ENCODE measurements at places on chromosomes 5 and 9. TPM values are rescaled to one million over a fixed set of nuclear protein-coding genes. Genes with fewer than 3 reads are reported as not detected.

GRCh38 chr5:43202380-43202779 lies 10.4 kb downstream of the NIM1K start:
- DNase-seq: no peak

GRCh38 chr5:81533629-81534405 lies 139.9 kb upstream of the ACOT12 start:
- DNase-seq: no peak

- no peak for DNase-seq
Measured at GRCh38 chr9:108543251-108543778, 312.5 kb downstream of the ACTL7B start.

GRCh38 chr9:97755618-97756267 lies 58.6 kb upstream of the XPA start:
- no peak for DNase-seq

GRCh38 chr9:86659413-86660046 lies 287.8 kb downstream of the GAS1 start:
- DNase-seq: no peak

DNA sequence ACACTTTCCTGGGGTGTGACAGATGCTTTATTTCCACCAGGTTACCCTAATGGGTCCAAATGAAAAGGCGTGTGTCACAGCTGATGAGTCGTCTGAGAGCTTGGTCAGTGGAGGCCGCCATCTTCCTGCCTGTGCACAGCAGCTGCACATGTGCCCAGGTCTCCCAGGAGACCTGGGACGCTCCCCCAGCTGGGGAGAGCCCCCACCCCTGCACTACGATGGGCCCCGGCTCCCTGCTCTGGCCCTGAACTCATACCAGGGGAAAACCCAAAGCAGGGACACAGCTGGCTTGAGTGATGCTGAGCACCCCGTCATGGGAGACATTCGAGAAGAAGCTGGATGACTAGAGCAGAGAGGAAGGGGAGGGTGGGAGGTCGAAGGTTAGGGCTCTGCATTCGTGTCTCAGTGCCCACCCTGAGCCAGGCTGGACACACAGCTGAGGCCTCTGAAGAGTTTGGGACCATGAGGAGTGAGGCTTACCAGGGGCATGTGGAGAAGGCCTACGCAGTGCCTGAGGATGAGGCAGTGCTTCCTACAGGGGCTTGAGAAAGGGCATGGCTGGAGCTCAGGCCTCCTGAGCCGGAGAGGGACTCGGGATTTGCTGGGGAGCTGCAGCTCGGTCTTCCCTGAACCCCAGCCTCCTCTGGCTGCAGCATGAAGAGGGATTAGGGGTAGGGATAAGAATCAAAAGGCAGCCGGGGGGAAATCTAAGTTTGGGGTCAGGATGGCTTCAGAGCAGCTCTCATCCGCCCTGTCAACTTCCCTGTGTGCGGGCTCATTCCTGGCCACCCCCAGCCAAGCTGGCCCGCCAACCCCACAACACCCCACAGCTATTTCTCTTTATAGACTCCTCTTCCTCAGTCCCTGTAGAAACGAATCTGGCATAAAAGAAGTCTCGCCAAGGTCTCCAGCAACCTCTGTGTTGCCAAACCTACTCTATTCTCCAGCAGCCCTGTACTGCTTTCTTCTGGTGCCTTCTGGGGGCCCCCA lies 42.2 kb upstream of the RNU6ATAC start:
- no peak for DNase-seq

DNA sequence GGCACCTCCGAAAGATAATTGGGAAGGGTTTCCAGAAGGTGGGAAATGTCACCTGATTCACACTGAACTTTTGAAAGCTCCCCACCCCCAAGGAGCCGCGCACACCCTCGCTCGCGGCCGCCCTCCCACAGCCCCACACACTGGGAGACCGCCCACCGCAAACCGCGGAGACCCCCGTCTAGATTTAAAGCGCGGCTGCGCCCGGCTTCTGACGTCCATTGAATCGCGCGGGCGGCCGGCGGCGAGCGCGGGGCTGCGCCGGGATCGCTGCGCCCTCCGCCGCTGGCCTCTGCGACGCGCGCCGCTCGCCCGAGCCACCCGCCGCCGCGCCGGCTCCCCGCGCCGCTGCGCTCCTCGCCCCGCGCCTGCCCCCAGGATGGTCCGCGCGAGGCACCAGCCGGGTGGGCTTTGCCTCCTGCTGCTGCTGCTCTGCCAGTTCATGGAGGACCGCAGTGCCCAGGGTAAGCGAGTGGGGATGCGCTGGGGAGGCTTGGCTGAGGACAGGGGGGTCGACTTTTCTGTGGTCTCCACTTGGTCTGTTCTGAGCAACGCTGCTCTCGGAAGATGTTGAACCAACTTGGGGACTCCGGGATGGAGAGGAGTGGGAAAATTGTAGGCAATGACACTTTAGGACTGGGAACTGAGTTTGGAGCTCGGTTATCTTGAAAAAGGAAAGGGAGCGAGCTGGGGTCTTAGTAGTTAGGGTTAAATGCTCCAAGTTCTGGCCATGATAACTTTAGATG lies at the start of gene FST:
FST (plus strand) TSS at position 214 of the 743 bp plus-strand sequence; CDS start at position 377, 163 bp downstream.
- no peak for DNase-seq

DNA sequence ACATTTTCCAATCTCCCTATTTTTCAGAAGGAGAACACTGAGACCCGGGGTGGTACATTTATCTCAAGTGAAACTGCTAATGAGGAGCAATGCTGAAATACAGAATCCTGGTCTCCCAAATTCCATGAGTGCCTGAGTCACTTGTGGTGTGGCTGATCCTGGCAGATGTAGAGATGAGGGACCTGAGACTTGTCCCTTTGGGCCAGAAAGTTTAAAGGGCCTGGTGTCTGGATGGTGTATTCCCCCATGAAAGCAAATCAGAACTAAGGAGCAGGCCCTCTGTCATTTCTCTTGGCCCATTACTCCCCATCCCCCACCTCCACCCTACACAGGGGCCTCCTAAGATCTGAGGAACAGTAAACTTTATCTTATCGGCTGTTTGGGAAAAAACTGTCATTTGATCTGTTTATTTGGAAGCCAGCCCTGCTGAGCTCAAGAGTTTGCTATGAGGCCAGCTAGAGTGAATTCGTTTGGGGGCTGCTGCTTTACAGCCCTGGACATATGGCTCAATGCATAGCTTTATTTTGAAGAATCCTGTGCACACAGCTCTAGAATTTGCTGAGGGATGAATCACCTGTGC lies 140.3 kb downstream of the LHFPL2 start:
- no peak for DNase-seq

GRCh38 chr9:135372501-135373008 lies 107.0 kb upstream of the PPP1R26 start:
- no peak for DNase-seq

DNA sequence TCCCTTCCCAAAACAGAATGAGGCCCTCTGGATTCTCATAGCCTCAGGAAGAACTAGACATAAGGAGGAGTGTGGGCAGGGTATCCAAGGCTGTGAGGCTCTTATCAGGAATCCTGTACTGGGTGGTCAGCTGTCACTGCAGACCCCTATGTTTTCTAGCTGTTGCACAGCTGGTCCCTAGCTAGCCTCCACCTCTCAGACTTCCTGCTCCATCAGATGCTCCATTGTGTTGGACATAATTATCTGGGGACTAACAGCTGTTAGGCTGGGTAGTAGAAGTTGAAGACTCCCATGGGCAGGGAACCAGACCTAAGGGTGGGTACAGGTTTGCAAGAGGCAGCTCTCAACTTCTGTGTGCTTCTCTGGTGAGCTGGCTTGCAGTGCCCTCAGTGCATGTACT lies 18.4 kb downstream of the FAM219A start:
- no peak for DNase-seq

DNA sequence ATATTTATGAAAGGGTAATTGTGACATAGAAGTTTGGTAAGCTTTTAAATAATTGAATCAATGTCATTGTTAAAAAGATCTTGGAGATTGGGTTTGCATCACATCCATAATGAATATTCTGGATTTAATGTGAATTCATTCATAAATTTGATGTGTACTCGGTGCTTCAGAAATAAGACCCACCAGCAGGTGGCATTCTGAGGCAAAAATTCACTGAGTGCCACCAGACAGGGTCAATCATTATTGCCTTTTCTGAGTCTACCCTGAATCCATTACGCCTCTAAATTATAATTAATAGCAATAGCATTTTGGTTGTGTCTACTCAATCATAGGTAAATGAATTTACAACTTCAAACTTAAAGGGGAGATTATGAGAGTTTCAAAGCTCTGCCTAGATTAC lies 1.0 kb downstream of the TRPC7 start:
- DNase-seq: no peak

DNA sequence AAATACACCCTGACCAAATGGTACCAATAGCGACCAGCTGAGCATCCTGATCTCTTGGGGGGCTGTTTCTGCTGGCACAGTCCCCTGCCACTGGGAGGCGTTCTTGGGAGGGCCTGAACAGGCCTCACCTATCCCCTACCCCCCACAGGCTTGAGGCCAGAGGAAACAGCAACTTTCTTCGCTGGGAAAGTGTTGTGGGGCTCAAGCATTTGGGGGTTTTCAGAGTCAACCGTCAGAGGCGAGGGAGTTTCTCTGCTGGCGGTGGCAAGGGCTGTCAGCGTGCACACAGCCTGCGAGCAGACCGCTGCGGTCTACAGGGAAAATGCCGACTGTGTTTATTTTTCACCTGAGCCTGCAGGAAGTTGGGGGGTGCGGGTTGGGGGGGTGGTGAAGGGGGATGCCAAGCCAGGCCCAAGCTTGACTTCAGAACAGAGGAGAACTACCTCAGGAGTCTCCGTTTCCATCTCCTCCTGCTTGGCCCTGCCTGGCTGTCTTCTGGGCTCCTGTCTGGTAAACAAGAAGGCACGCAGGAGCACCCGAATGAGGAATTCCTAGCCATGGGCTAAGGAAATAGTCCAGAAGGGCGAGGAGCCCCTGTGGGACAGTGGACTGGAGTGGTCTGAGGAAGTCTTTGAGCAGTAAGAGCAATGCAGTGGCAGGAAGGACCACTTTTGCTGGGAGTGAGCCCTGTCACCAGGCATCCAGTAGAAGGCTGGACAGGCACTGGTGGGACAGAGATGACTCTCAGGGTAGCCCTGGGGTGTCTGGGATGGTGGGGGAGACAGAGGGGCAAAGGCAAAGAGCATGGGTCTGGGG lies 18.1 kb downstream of the TCF7 start:
- DNase-seq: peak; percentile 83

DNA sequence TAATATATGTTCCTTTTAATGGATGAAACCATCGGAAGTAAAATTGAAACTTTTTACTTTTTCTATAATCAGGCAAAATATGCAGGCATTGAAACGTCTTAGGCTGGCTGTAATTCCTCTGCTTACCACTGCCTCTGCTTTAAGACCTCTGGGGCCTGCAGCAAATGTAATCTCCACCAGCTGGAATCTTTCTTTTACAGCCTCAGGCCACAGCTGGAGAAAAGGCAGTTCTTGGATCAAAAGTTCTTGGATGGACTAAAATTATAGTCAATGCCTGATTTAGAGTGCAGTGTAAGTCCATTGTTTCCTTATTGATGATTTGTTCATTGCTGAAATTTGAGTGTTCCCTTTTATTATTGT lies 396.7 kb downstream of the KCTD16 start:
- no peak for DNase-seq

GRCh38 chr9:115786321-115786720 lies 367.3 kb upstream of the PAPPA start:
- DNase-seq: no peak

GRCh38 chr5:96649681-96650540 lies 12.3 kb upstream of the CAST start:
- DNase-seq: no peak

DNA sequence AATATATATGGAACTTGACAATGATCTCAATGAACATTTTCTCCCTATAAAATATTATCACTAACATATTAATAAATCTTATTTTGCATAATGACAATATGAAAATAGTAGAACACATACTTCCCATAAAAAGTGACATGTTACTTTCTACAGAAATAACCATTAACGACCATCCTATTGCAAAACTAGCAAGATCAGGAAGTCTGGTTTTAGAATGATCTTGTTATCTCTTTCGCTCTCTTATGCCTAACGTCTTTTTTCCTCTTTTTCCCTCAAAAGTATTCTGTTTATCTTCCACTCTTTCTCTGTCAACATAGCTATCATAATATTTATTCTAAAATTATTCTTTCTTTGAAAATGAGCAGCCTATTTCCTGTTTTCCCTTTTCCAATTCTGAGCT lies 21.6 kb upstream of the C5orf46 start:
- no peak for DNase-seq

DNA sequence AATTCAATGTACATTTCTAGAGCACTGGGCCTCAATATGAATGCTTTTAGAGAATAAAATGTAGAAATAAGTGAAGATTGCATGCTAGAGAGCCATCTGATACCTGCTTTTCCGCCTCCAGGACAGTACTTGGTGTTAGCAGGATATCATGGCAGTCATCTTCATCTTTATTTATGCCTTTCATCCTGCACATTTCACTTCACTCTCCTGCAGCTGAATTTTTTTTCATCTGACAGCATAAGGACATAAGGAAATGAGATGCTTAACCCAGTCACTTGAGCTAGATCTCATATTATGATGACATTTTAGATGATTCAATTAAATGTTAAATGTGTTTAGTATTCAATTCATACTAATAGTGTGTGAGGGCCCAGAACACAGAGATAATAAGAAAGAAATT lies 162.6 kb downstream of the PARP8 start:
- no peak for DNase-seq

- DNase-seq: no peak
Measured at GRCh38 chr5:5199495-5199894, 59.4 kb downstream of the ADAMTS16 start.

- no peak for DNase-seq
Measured at GRCh38 chr5:62606878-62607277, 28.3 kb downstream of the LRRC70 start.

DNA sequence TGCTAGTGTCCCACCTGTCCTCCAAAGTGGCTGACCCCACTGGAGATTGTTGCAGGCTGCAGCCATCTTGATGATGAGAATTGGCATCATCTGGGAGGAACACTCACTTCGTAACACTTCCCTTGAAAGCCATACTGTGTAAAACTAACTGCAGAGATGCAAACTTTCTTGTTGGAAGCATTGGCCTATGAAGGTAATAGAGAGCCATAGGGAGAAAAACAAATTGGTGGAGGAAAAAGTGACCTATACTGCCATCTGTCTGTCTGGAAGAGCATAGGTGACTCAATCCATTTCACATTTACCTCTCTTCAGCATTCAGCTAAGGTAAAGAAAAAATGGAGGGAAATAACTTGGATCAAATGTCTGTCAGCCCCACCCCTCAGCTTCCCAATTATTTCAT lies 473.4 kb downstream of the NTRK2 start:
- no peak for DNase-seq

DNA sequence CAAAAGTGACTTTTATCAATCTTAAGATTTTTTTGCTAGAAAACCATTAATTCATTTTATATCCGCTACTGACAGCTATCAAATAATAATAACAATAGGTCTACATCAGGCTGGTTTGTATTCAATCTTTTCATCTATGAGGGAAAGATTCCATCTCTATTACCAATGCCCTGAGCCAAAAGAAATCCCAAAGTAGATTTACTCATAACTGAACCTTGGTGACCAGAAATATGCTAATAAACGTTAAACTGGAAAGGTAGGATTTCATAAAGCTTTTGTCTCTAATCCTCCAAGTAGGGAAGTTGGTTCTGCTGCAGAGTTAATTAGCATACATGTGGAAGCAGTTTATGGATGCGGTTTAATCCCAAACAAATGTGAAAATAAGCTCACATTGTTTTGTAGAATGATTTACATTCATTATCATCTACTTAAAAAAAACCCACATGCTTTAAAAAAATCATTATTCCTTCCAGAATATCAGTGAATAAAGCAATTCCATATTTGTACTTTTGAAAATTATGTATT lies 715.5 kb downstream of the CETN3 start:
- no peak for DNase-seq

Gene SLC6A3
- not detected for total RNA-seq

Gene FOXD4L4
- total RNA-seq: 0.15 TPM

Gene TRIM7
- 3.5 TPM for total RNA-seq

Gene SLC36A3
- total RNA-seq: not detected

Gene TRIM41
- total RNA-seq: 29.6 TPM

Gene PDZD2
- 3.0 TPM for total RNA-seq

Gene PTGR1
- total RNA-seq: 2.0 TPM
